ENCODE measurements at places on chromosomes 13 and 19. TPM values are rescaled to one million over a fixed set of nuclear protein-coding genes. Genes with fewer than 3 reads are reported as not detected.

GRCh38 chr19:13984186-13984585 lies 21.9 kb downstream of the RFX1 start:
- no peak for DNase-seq
- peaks cover 62% of the 10 kb centered on the region for H3K4me1 ChIP-seq
- H3K36me3 ChIP-seq: peaks cover 7% of the 10 kb centered on the region
- H3K4me3 ChIP-seq: no peak overlapping the region

- H3K4me3 ChIP-seq: no peak overlapping the region
- no peak overlapping the region for H3K27ac ChIP-seq
- no peak for DNase-seq
- H3K36me3 ChIP-seq: peaks cover 12% of the 10 kb centered on the region
- H3K27me3 ChIP-seq: no peaks in the 10 kb centered on the region
- no peaks in the 10 kb centered on the region for H3K4me1 ChIP-seq
Measured at GRCh38 chr19:55694656-55695491, 19.8 kb downstream of the EPN1 start.

DNA sequence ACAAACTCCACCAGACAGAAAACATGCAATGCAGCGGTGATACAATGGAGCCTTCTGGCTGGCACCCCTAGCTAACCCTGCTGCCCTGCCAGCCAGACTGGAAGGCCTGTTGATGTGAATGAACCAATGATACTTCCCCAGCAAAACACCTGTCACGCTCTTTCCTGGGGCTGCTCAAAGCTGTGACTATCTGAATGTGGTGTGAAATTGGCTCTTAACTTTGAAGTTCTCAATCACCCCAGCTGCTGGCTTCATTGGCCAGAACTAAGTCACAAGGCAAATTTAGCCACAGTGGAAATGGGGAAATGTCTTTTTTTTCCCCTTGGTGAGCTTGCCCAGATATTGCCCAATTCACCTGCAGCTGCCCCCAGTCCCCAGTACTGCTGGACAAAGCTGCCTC lies 147.3 kb downstream of the SLC7A1 start:
- H3K36me3 ChIP-seq: no peaks in the 10 kb centered on the region
- DNase-seq: no peak
- H3K4me3 ChIP-seq: no peak overlapping the region
- no peaks in the 10 kb centered on the region for H3K4me1 ChIP-seq
- peaks cover 10% of the 10 kb centered on the region for H3K27me3 ChIP-seq

DNA sequence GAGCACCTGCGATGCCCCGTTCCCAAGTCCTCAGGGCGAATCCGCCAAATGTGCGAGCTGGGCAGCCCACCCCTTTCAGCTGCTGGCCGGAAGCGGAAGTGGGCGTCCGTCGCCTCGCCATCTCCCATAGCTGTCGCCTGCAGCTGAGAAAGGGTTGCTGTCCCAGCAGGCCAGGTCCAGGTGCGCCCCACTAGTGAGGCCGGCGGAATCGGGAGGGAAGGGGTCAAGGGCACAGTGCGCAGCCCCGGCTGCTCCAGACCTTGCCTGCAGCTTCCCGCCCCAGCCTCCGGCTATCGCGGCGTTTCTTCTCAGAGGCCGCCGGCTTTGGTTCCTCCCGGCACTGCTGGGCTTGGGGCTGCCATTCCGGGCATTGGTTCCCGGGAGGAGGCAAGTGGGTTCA lies at the start of gene ZNF177:
ZNF177 (plus strand) TSS at position 109 of the 400 bp plus-strand sequence. CDS start 15,299 bp downstream, outside the sequence.
- peaks cover 3% of the 10 kb centered on the region for H3K27me3 ChIP-seq
- H3K27ac ChIP-seq: no peak within 1 kb of the TSS
- H3K4me3 ChIP-seq: peak within 1 kb of the TSS; percentile 31
- peaks cover 53% of the 10 kb centered on the region for H3K36me3 ChIP-seq
- peaks cover 4% of the 10 kb centered on the region for H3K4me1 ChIP-seq
- peak; percentile 13 for DNase-seq

- no peaks in the 10 kb centered on the region for H3K27me3 ChIP-seq
- H3K36me3 ChIP-seq: peaks cover 2% of the 10 kb centered on the region
- peaks cover 7% of the 10 kb centered on the region for H3K4me1 ChIP-seq
- no peak for DNase-seq
- H3K27ac ChIP-seq: no peak overlapping the region
- H3K4me3 ChIP-seq: no peak overlapping the region
Measured at GRCh38 chr19:40245506-40246128, 19.1 kb upstream of the CCNP start.

DNA sequence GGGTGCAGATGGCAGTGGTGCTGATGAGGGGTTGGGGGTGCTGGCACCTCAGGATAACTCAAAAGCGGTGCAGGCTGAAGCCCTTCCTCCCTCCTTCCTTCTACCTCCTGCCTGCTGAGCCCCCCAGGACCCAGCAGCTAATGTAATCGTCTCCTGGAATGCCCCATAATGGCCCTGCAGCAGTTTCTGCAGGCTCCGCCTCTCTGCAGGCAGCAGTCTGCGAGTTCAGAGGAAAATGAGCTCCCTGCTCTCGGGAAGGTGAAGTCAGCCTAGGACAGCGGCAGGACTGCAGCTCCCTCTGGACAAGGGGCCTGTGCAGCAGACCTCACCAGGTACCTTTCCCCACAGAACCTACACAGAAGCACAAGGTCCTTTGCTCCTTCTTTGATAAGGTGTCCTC lies 130.9 kb downstream of the ZDHHC20 start:
- H3K27me3 ChIP-seq: no peaks in the 10 kb centered on the region
- peaks cover 23% of the 10 kb centered on the region for H3K4me1 ChIP-seq
- DNase-seq: no peak

DNA sequence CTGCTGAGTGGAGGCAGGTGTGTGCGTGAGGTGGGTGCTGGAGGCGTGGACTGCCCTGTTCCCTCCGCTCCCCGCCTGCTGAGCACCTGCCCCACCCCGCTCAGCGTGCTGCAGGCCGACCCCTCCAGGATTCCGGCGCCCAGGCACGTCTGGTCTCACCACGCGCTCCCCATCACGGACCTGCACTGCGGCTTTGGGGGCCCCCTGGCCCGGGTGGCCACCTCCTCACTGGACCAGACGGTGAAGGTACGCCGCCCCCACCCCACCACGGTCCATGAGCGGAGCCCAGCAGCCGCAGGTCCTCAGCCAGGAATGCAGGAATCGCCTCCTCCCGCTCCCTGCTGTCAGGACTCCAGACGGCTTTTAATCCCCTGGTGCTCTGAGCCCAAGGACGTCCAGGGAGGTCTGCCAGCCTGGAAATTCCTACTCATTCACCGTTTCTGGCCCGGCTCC lies 6.0 kb downstream of the WDR18 start:
- peaks cover 19% of the 10 kb centered on the region for H3K36me3 ChIP-seq
- DNase-seq: no peak
- H3K4me1 ChIP-seq: peaks cover 10% of the 10 kb centered on the region
- no peaks in the 10 kb centered on the region for H3K27me3 ChIP-seq

GRCh38 chr13:44040070-44040817 lies 160.5 kb downstream of the LACC1 start:
- DNase-seq: no peak
- no peak overlapping the region for H3K27ac ChIP-seq
- H3K27me3 ChIP-seq: peaks cover 4% of the 10 kb centered on the region
- no peak overlapping the region for H3K4me3 ChIP-seq
- H3K4me1 ChIP-seq: no peaks in the 10 kb centered on the region

GRCh38 chr19:29836409-29836825 lies 24.6 kb downstream of the CCNE1 start:
- H3K4me3 ChIP-seq: peak overlapping the region; percentile 69
- DNase-seq: peak; percentile 85
- H3K36me3 ChIP-seq: peaks cover 1% of the 10 kb centered on the region
- H3K27me3 ChIP-seq: no peaks in the 10 kb centered on the region
- peak overlapping the region; percentile 99 for H3K27ac ChIP-seq

GRCh38 chr13:46345866-46346265 lies 41.2 kb downstream of the RUBCNL start:
- H3K4me1 ChIP-seq: peaks cover 20% of the 10 kb centered on the region
- no peak overlapping the region for H3K27ac ChIP-seq
- H3K36me3 ChIP-seq: peaks cover under 1% of the 10 kb centered on the region
- no peak for DNase-seq

DNA sequence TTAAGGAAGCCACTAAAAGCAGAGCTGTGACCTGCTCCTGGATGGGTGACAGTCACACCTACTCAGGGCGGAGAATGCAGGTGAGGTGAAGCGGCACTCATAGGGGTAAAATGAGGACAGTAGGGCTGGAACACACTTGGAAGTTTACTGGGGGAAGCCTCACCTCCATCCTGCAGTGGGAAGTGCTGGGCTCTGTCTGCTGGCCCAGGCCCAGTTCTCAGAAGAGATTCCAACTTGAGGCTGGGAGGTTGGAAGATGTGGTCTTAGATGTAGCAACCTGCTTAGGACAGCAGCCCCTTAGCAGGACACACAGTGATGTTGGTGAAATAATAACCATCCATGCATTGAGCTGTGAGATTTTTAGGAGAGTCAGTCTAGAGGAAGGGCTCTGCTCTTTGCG lies 4.6 kb downstream of the MEDAG start:
- H3K36me3 ChIP-seq: no peaks in the 10 kb centered on the region
- no peaks in the 10 kb centered on the region for H3K4me1 ChIP-seq
- H3K27ac ChIP-seq: no peak overlapping the region
- H3K4me3 ChIP-seq: no peak overlapping the region

Gene MRPL57
- total RNA-seq: 25.5 TPM

Gene ZNF541
- 0.29 TPM for total RNA-seq

Gene FAM187B
- total RNA-seq: not detected
